Endothelial cell of coronary artery (primary cell): ENCODE measurements at places on chromosomes 1 and 21. TPM values are rescaled to one million over a fixed set of nuclear protein-coding genes. Genes with fewer than 3 reads are reported as not detected.

AKNAD1 gene
- total RNA-seq: not detected in 2 replicates

TRIM46 gene
- total RNA-seq: 4.9 and 5.9 TPM in 2 replicates

RIMKLA gene
- total RNA-seq: under 0.01 TPM in 2 replicates

OR2L8 gene
- not detected in 2 replicates for total RNA-seq

OR13G1 gene
- not detected in 2 replicates for total RNA-seq

YTHDF2 gene
- total RNA-seq: 63.3 and 75.1 TPM in 2 replicates

PODN gene
- 0.45 and 1.4 TPM in 2 replicates for total RNA-seq

FCRL5 gene
- total RNA-seq: not detected in 2 replicates

C21orf91 gene
- total RNA-seq: 3.9 and 4.3 TPM in 2 replicates

CFH gene
- total RNA-seq: 35.4 and 111 TPM in 2 replicates

PRKCZ gene
- total RNA-seq: 0.19 and 0.36 TPM in 2 replicates

LUZP1 gene
- 53.3 and 60.6 TPM in 2 replicates for total RNA-seq

SPATA21 gene
- not detected in 2 replicates for total RNA-seq

OR14K1 gene
- total RNA-seq: not detected in 2 replicates

ASCL5 gene
- not detected in 2 replicates for total RNA-seq

HMGCS2 gene
- not detected in 2 replicates for total RNA-seq

IFNLR1 gene
- 0.09 TPM in 1 of 2 replicates, not detected in the other for total RNA-seq

ARMH1 gene
- not detected in 2 replicates for total RNA-seq

RPL22 gene
- total RNA-seq: 194 and 198 TPM in 2 replicates

IGSF9 gene
- total RNA-seq: under 0.01 TPM in 2 replicates

ELAPOR1 gene
- 0.09 and 0.27 TPM in 2 replicates for total RNA-seq

LCE1E gene
- not detected in 2 replicates for total RNA-seq

CDC42 gene
- 579 and 697 TPM in 2 replicates for total RNA-seq

OR10J5 gene
- not detected in 2 replicates for total RNA-seq

RIPK4 gene
- total RNA-seq: 10.0 TPM in 1 of 2 replicates, not detected in the other

PIGR gene
- total RNA-seq: not detected in 2 replicates

TRABD2B gene
- under 0.01 TPM in 1 of 2 replicates, not detected in the other for total RNA-seq

UBASH3A gene
- not detected in 2 replicates for total RNA-seq

CFAP57 gene
- total RNA-seq: 0.28 and 0.36 TPM in 2 replicates

B3GALT2 gene
- total RNA-seq: 1.3 TPM in 1 of 2 replicates, not detected in the other

VHLL gene
- total RNA-seq: 0.09 TPM in 1 of 2 replicates, not detected in the other

MCOLN3 gene
- total RNA-seq: not detected in 2 replicates

RNU1-2 gene
- total RNA-seq: 2,685 and 5,329 TPM in 2 replicates

NOC2L gene
- total RNA-seq: 102 and 118 TPM in 2 replicates

SGIP1 gene
- total RNA-seq: 4.8 and 19.7 TPM in 2 replicates

SPATA45 gene
- total RNA-seq: not detected in 2 replicates

FCAMR gene
- not detected in 2 replicates for total RNA-seq

DIRAS3 gene
- 0.75 and 1.8 TPM in 2 replicates for total RNA-seq

SLC37A1 gene
- 6.9 and 7.9 TPM in 2 replicates for total RNA-seq

HSF2BP gene
- total RNA-seq: 2.0 and 4.3 TPM in 2 replicates

ELAVL4 gene
- not detected in 2 replicates for total RNA-seq

STIL gene
- total RNA-seq: 3.9 and 8.5 TPM in 2 replicates

OLIG2 gene
- total RNA-seq: not detected in 2 replicates

PRELP gene
- under 0.01 TPM in 1 of 2 replicates, not detected in the other for total RNA-seq
